ENCODE measurements at places on chromosomes 16 and 17. TPM values are rescaled to one million over a fixed set of nuclear protein-coding genes. Genes with fewer than 3 reads are reported as not detected.

DNA sequence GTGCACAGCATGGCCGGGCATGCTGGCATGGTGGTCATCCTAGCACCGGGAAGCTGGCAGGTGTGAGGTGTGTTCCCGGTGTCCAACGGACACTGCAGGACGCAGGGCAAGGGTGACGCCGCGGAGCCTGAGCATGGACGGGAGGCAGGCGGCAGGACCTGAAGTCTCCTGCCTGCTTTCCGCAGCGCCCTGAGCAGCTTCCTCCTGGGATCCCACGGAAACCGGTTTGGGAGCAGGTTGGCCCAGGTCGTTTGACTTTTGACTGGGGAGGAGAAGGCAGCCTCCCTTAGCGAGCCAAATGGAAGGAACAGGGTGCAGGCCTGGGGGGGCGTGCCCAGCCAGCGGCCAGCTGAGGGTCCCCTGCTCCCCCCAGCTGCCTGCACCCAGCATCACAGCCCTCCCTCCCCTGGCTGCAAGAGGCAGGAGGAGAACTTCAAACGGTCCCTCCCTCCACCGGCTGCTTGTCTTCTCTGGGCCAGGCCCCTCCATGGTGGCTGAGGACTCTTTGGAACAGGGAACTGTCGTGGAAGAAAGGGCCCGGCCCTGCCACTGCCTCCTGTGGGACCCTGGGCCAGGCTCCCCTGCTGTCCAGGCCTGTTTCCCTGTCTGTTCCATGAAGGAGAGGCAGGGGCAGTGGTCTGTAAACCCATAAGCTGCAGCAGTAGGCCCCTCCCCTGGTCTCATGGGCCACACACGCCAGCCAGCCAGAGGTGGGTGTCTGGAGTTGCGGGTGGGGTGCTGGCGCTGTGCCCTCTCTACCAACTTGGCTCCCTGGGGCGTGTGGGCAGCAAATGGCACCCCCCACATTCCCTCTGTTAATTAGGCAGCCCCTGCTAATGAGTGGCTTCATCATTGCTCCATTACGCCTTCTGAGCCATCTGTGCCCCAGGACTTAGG lies 7.8 kb upstream of the ADGRG1 start:
- DNase-seq: no peak

GRCh38 chr17:50214976-50215760 lies 13.7 kb upstream of the COL1A1 start:
- DNase-seq: no peak

- no peak for DNase-seq
Measured at GRCh38 chr16:69417520-69418199, 6.8 kb upstream of the CYB5B start.

DNA sequence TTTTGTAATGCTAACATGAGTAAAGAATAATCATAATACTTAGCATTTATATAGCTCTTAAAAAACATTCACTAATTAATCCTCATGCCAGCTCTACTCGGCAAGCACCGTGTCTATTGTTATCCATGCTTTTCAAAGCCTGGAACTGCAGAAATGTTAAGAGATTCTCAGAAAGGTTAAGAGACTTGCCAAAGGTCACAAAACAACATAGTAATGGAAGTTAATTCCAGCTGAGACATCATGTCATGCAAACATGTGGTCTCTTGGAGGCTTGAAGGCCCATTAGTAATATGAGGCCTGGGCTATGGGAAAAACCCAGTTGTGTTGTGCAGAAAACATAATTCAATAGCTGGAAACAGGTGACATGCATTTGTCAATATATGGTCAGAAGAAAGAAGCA lies 389.9 kb upstream of the GOT2 start:
- DNase-seq: no peak

DNA sequence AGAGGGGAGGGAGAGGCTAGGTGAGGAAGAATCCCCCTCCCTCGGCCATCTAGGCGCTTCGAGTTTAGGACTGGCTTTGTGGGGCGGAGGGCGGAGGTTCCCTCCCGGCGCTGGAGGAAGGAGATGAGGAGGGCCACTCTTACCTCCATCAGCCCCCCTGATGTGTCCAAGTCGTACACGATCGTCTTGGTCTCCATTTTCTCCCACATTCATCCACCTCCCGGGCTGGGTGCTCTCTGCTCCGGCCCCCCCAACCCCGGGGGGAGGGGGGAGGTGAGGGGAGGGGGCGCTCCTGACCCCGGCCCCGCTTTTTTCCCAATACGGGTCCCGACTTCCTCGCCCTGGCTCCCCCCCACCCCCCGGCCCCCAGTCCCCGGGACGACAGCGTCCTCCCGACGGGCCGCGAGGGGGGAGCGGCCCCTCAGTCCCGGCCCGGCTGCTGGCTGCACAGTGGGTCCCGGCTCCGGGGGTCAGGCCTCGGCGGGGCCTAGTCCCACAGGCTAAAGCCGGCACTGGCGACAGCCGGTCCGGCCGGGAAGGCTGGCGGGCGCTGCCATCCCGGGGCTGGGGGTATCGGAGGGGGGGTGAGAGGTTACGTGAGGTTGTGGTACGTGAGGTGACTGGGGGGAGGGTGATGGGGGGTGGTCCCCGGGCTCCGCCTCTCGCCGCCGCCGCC lies 428 bp downstream of the PHF12 start:
- DNase-seq: no peak

DNA sequence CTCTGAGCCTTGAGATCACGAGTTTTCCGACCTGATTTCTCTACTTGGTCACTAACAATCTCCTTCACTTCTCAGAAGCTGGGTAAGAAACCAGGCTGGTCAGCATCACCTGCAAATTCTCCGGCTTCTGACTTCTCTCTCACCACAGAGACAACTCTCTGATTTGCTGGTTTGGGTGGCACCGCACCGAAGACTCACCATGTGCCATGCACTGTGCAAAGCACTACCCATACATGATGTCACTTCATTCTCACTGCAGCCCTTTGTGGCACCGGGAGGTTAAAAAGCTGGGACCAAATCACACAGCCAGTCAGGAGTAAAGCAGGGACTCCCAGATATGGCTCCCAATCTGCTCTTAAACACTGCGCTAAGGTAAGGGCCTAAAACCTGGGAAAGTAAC lies 647 bp downstream of the VAC14 start:
- DNase-seq: no peak

GRCh38 chr17:57675427-57676387 lies 69.4 kb downstream of the CCDC182 start:
- peak; percentile 50 for DNase-seq

- no peak for DNase-seq
Measured at GRCh38 chr17:81561494-81561885, 9.3 kb upstream of the FAAP100 start.

DNA sequence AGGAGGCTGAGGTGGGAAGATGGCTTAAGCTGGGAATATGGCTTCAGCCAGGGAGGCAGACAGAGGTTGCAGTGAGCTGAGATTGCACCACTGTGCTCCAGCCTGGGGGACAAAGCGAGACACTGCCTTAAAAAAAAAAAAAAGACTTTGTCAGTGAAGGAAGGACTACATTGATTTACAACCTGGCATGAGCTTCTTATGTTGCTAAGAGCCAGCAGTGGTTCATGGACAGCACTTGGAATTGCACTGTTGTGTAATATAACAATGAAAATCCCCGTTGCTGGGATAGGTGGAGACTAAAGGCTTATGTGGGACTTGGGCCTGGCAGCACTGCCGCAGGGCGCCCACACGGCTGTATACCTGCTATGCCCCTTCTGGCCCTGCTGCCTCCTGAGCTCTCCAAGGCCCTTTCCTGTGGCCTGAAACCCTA lies 14.1 kb upstream of the SLC16A5 start:
- no peak for DNase-seq

- DNase-seq: peak; percentile 96
Measured at GRCh38 chr16:79770244-79771064, 169.9 kb upstream of the MAF start.

DNA sequence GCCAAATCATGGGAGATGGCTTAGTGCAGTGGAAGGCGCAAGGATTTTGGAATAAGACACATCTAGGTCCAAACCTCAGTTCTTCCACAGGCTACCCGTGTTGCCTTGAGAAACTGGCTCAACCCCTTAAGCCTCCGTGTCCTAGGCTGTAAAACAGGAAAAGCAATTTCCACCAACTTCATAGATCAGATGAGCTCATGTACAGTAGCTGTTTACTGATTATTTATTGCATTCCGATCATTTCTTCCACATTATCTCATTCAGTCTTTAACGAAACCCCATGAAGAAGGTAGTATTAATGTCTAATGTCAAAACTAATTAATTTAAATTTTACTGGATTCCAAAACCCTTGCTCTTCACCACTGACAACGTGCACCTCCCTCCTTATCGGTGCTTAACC lies 231.6 kb downstream of the GRIN2A start:
- no peak for DNase-seq

Gene SSTR5
- not detected for total RNA-seq

Measured in esophagus muscularis mucosa (tissue), 4 donors.